Ovary (tissue), 10 donors: ENCODE measurements at places on chromosomes 1 and 21.

DNA sequence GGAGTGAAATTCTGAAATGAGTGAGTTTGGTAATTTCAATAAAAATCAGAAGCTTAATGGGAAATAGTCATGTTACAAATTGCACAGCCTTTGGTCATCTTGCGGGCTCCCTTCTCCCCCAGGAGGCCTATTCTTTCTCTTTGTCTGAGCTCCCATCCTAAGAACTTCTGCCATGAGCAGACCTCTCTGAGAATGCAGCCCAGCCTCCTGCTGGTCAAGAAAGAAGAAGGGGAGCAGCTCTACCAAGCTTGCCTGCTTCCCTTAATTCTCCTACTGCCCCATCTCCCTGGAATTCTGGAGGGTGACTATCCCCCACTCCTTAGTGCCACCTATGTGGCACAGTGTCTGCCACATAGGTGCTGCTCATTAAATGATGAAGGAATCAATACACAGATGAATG, 300.7 kb upstream of the DAB1 start:
- no peak for DNase-seq

- peak; percentile 81 for DNase-seq
Observed at GRCh38 chr1:203408486-203409481, 57.9 kb upstream of the FMOD start.

- DNase-seq: no peak
Observed at GRCh38 chr1:23530087-23530746, 816 bp downstream of the E2F2 start.

DNA sequence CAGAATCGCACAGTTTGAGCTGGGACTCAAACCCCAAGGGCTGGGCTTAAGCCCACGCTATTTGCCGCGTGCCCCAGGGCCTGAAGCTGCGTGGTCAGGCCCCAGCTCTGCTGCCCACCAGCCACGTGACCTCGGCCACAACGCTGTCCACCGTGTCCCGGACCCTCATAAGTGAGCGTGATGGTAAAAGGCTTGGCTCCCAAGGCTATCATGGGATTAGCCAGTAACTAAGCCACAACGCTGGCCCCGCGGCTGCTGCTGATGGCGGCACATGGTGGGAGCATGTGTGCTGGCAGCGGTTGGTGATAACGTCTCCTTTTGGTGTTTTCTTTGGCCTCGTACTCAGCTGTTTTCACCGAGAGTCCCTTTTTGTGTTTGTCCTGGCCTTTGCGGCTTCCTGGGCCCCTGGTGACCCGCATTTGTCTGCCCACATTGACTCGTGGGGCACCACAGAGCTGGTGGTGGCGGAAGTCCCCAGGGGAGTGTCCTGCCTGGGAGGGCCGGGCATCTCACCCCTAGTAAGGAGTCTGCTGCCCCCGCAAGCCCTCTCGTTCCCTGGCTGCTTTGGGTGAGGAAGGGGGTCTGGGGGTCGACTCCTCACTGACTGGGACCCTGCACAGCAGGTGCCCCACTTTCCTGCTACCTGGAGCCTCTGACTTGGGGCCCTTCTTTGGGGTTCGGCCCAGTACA, 29.3 kb downstream of the PRKCZ start:
- no peak for DNase-seq

- peak; percentile 23 for DNase-seq
Observed at GRCh38 chr1:16028237-16029002, 6.6 kb downstream of the CLCNKA start.

DNA sequence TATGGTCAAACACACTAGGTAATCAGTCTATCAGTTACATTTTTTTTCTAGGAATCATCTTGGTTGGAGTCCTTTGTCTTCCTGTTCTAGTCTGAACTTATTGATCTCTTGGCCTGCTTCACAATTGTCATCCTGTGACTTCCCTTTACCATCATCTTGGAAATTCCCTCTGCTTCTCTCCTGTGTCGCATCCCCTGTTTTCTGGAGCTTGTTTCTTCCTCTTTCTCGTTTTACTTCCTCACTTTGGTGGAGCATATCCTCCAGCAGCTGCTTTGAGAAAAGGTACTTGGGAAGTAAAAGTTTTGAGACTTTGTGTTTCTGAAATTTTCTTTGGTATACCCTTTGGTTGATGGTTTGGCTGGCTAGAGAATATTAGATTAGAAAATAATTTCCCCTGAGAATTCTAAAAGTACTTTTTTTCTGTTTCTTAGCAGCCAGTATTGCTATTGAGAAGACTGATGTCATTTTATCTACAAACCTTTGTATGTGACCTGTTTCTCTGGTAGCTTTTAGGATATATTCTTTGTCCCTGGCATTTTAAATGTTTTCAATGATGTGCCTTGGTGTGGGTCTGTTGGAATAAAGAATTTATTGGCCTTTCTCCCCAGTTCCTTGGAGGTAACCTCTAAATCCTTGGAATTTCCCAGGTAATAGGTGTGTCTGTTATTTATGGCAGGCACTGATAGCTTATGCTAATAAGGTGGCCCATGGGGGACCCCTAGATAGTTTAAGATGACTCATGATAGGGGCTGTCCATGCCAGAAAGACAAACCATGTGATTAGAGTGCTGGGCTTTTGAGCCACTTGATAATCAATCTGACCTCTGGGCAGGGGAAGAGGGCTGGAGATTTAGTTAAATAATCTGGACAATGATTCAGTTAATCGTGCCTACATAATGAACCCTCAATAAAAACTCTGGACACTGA, 6.1 kb upstream of the MYCL start:
- DNase-seq: no peak

GRCh38 chr1:1432951-1433803, 2.3 kb upstream of the VWA1 start:
- DNase-seq: peak; percentile 65

DNA sequence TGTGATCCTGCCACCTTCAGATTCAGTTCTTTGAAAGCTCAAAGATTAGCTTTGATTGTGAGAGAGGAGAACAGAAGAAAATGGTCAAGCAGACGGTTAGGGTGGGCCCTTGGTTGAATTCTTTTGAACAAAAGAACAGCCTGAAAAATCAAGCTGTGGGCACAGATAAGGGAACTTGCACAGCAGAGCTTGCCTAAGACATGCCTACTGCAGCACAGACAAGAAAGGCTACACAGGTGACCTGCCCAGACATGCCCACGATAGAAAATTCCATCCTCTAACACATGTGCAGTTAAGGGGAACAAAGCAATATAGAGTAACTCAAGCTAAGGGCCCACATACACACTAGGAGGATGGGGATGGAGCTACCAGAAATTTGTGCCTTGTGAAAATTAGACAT, 512.5 kb upstream of the LRRC7 start:
- no peak for DNase-seq

DNA sequence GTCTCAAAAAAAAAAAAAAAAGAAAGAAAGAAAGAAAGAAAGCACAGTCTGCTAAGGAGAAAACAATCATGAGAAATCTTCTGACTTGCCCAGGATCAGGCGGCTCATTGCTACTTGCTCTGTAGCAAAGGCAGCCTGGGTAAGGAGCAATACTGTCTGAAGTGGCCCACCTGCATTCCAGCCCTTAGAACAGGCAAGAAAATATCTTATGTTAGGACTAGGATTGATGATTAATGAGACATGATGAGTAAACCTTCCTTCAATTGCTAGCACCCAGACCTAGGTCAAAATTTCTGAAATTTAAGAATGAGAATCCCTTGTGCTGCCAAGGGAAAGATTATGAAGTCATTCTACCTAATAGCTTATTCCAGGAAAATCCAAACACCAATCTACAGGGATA, 140.8 kb downstream of the DSCAM start:
- no peak for DNase-seq

DNA sequence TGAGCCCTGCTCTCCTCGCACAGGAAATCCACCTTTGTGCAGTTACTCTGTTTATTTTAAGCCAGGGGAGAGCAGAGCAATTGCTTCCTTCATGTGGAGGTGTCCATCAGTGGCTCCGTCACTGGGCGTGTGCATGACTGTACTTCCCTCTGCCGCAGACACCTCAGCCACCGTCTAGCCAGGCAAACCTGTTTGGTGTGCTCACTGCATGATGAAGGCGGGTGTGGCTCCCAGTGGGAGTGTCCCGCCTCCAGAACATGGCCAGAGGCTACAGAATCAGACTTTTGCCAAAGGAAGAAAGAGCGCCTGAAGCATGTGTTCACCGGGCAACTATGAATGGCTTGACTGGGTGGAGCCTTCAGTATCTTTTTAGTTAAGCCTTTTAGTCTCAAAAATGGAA, 26.1 kb upstream of the LAMC2 start:
- no peak for DNase-seq

DNA sequence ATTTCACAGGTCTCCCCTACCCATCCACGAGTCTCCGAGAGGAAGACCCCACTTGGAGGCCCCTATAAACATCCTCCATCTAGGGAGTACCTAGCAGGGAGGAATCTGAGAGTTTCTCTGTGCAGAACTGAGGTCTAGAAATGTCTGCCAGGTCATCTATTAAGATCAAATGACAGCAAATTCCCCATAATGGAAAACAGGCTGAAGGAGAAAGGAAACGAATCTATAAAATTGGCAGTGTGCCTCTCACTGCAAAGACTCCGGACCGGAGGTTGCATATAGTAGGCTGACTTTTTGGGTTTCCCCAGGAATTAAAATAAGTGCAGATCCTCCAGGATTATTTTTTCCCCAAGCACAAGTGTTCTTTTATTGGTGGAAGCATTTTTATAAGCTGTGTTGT, 57.7 kb downstream of the NMNAT2 start:
- no peak for DNase-seq

GRCh38 chr1:99707535-99708142, 58.8 kb downstream of the FRRS1 start:
- peak; percentile 70 for DNase-seq

GRCh38 chr1:28341591-28341990, 12.8 kb downstream of the MED18 start:
- no peak for DNase-seq

GRCh38 chr1:204846546-204846945, 24.1 kb upstream of the NFASC start:
- DNase-seq: no peak

GRCh38 chr1:207911856-207912760, 1.2 kb upstream of the CD34 start:
- DNase-seq: no peak

DNA sequence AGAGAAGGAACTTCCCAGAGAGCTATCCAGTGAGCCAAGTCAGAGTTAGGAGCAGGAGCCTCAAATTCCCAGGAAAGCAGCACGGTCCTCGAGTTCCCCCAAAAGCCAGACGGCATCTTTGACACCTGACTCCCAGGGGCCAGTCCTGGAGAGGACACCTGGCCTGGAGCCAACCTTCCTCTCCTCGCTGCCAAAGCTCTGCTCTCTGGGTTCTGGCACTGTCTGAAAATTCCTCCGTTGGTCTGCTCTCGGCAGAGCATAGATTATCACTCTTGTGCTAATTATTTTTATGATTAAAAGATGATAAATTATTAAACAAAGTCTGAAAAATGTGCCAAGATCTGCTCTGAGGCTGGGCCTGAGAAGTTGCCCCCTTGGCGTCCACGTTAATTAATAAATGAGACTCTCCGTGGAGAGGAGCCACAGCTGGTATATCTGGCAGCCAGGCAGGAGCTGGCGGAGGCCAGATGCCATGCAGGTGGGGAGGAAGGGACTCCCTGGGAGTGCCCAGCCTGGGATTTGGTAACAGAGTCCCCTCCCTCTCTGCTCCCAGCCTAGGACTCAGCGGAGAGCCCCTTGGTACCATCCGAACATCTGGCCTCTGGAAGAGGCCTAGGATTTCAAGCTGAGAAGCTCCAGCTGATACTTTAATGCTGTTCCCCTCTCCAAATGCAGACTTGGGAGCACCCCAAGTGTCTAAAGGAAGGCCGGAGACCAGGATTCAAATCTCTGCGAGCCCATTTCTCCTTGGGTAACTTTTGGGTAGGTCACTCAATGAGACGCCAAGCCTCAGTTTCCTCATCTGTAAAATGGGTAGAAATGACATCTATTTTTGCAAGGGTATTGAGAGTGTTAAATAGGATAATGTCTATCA, 163.7 kb upstream of the POU3F1 start:
- DNase-seq: no peak

GRCh38 chr1:35959304-35959703, 28.4 kb downstream of the AGO3 start:
- DNase-seq: no peak

DNA sequence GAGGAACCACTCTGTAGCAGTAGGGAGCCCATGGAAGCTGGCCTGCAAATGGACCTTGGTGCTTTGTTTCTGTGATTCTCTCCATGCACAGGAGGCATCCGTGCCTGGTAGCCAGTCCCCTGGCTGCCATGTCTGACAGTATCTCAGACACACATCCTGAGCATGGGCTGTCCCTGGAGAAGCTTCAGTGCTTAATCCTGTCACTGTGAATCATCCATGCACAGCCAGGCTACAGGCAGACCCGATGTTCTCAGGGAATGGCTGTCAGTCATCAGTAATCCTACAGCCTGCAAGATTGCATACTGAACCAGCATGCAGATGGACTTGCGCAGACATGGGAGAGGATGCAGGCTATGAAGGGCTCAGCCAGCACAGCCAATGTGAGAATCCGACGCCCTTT, 606.3 kb upstream of the PLXNA2 start:
- no peak for DNase-seq

DNA sequence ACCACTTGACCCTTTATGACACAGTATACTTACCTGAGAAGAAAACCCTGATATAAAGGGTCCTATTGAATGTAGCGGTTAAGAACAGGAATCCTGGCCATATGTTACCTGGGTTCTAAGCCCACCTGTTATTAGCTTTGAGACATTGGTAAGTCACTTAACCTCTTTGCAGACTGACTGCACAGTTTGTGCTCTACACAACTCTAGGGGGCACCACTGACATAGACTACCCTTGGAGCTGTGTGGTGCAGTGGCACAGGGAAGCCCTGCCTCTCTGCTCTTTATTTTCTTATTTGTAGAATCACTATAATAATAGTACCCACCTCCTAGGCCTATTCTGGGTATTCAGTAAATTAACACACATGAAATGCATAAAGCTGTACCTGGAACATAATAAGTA, 165.6 kb downstream of the C1orf94 start:
- no peak for DNase-seq

GRCh38 chr1:48245106-48245505, 22.6 kb downstream of the SLC5A9 start:
- DNase-seq: no peak

DNA sequence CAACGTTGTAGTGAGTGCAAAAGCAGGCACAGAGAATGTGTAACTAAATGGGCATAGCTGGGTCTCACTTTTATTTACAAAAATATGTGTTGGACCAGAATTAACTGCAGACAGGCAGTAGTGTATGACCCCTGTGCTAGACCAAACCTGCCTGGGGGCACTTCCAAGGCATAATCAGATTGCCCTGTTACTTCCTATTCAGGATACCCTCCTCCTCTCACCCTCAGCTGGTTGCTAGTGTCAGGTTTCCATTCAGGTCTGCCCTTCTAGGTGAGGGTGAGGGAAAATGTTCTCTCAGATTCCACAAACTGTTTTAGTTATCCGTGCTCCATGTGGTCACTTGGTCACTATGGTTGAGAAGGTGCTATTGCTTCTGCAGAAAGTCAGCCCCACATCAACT, 387.3 kb downstream of the LMX1A start:
- DNase-seq: no peak

DNA sequence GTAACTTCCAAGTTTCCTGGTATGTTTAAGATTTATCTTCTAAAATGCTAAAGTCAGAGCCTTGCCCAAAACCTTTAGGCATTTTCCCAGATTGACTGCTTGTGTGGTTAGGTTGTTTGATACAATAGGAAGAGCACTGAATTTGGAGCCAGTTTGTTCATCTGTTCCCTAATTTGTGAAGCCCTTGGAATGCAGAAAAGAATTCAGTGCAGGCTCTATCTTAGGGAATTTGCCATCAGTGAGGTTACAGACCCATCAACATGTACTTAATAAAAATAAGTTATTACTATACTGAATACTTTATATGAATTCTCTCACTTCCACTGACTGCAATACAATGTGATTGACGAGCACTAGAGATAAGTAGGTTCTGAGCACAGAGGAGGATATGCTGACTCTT, 120.2 kb downstream of the PIK3R3 start:
- DNase-seq: no peak

GRCh38 chr1:97457446-97458089, 463.3 kb downstream of the DPYD start:
- no peak for DNase-seq
